G401 (cell line): ENCODE measurements at places on chromosomes 2 and 18. TPM values are rescaled to one million over a fixed set of nuclear protein-coding genes. Genes with fewer than 3 reads are reported as not detected.

Gene HNMT
- total RNA-seq: not detected in 2 replicates

Gene PLGLB1
- 0.92 and 1.4 TPM in 2 replicates for total RNA-seq

GRCh38 chr2:176138923-176139660, 9.6 kb downstream of the HOXD8 start:
- no peak for DNase-seq

DNA sequence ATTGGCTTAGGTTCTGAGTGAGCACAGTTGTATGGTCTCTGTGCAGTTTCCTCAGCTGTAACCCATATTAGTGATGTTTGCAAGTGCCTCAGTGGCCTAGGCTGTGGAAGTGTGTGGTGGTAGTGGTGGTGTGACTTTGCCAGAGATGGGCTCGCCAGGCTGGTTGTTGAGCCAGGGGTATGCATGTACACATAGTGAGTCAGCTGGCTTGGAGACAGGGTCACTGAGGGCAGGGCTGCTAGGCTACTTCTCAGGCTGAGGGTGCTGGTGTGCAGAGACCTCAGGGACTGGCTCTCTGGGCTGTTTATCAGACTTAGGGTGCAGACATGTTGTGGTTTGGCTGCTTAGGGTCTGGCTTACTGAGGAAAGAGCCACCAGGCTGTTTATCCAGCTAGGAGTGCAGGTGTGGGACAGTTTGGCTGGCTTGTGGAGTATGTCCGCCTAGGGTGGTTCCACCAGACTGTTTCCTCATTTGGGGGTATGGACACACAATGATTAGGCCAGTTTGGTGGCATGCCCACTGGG, 15.0 kb downstream of the APLF start:
- DNase-seq: no peak

DNA sequence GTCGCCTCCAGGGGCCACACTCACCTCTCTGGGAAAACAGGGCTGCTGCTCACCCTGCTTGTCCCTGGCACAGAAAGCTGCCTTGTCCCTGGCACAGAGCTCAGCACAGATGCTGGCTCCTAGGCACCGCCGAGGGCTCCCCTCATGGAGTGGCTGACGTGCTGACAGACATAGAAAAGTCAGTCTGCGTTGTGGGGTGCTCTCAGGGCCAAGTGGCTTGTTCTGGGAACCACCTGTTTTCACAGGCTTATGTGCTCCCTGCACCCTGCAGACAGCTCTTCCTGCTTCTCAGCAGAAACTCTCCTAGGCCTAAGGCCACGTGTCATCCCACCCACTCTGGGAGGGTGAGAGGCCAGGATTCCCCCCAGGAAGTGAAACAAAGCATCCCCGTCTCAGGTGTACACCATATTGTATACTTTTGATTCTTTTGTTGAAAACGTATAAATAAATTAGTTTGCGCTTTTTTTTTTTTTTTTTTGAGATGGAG, 84.7 kb upstream of the TMEM200C start:
- peak; percentile 63 for DNase-seq

DNA sequence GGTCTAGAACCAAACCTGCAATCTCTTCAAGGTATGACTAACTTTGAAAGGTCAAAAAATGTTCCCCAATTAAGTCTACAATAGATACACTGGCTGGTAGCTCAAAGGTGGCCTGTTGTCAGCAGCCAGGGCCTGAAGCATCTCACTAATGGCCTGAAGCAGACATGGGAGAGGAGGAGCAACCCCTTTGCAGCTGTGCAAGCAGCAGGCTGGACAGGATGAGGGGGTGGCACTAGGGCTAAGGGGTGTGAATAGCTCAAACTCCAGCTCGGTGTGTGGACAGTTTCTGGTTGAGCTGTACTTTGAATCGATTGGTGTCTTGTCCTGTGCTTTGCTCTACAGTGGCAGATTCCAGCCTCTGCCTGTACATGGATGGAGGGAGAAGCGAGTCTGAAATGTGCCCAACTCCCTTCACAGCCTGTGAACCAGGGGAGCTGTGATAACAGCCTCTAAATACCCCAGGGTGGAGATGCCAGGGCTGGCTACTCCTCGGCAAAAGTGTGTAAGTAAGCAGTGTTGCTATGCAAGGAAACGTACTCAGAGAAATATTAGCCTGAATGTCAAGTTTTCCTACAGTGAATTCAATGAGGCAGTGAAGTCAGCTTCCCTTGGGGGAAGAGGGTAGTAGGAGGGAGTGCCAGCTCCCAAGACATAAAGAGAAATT, 34.7 kb upstream of the DTNB start:
- no peak for DNase-seq

DNA sequence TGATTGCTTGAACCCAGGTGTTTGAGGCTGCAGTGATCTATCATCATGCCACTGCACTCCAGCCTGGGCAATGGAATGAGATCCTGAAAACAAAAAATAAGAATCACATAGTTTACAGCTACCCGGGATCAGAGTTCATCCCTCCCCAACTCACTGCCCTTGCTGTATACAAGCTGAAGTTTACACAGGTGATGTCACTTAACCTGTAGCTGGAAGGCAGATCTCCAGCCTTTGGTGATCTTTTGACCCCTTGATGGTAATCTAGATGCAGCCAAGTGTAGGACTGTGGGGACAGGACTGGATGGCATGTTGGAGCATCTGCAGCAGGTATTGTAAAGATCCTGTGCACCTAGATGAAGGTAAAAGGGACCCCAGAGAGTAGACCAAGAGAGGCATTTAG, 66.7 kb upstream of the SLC14A2 start:
- no peak for DNase-seq

GRCh38 chr18:23495723-23496440, 7.4 kb upstream of the RMC1 start:
- DNase-seq: peak; percentile 36

DNA sequence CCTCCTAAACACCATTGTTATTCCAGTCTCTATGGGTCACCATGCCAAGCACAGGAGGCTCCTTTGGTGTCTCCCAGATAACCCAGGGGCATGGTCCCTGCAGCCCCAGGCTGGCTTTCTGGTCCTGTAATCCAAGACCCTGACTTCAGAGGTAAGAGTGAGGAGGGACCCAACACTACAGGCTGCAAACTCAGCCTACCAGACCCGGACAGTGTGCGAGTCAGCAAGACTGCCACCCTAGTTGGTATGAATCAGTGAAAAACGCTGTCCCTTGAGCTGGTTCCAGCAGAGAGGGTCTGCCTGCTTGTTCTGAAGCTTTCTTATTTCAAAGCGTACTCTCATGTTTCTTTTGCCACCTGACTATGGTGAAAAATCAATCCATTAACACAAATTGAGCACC, 47.6 kb upstream of the ZFP36L2 start:
- no peak for DNase-seq

GRCh38 chr2:217055624-217056023, 195.8 kb upstream of the TNP1 start:
- no peak for DNase-seq
